ENCODE measurements at places on chromosomes 4 and X.

- no peak for DNase-seq
These were observed 2020.8 kb upstream of the ADGRL3 start for GRCh38 chr4:59179372-59179771.

- no peak for DNase-seq
These were observed 189.9 kb downstream of the NWD2 start for GRCh38 chr4:37434469-37434868.

- DNase-seq, result no peak
These were observed 8.7 kb downstream of the GAGE10 start for GRCh38 chrX:49312176-49312575.

GRCh38 chr4:7418131-7418943, 16.4 kb downstream of the PSAPL1 start:
- no peak for DNase-seq

DNA sequence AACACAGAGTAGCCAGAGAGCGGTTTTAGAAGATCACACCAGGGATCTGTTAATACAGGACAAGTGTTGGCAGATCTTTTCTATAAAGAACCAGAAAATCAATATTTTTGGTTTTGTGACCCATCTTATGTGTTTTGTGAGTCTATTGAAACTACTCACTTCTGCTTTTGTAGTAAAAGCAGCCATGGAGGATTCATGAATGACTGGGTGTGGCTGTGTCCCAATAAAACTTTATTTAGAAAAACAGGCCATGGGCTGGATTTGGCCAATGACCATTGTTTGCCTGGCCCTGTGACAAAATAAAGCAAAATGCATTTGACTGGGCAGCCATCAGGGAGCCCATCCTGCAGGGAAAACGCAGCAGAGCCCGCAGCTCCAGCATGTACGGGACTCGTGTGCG, 99.9 kb upstream of the ADRA2C start:
- DNase-seq, result no peak

DNA sequence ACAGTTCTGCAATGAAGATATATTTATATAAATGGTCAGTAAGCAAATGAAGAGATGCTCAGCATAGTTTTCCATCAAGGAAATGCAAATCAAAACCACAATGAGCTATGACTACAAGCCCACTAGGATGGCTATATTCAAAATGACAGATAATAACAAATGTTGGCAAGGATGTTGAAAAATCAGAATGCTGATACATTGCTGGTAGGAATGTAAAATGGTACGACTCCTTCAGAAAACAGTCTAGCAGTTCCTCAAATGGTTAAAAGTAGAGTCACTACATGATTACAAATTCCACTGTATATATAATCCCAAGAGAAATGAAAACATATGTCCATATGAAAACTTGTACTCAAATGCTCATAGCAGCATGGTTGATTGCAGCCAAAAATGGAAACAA, 425.0 kb upstream of the ATOH1 start:
- no peak for DNase-seq

DNA sequence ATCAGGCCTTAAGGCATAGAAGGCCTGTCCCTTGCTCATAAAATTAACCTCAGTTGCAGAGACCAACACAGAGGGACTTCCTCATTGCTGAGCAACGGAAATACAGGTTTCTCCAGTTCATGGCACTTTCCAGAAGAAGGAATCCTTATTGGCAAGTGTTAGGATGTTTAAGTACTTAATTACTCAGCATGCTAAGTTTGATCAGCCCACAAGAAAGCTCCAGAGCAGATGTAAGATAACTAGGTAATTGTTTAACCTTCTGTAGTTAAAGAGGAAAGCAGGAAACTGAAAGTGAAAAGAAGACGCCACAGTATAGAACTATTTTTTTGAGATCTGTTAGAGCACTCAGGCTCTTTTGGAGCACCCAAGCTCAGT, 33.5 kb downstream of the SMS start:
- no peak for DNase-seq

GRCh38 chrX:154991039-154991438, 31.5 kb downstream of the F8 start:
- DNase-seq, result no peak

DNA sequence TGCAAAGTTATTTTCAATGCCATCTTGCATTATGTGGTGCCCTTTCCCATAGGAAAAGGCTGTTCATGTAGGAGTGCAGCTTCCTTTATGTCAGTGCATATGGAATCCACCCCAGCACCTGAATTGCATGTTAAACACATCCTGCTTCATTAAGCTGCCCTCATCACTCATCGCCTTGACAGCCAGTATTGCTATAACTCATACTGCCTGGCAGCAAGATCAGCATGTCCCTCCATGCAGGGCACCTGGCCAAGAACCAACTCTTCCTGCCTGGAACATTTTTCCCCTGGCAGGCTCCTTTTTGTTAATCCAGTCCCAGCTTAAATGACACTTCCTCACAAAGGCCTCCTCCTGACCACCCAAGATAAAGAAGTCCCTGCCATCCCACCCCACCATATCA, 23.5 kb upstream of the CA5B start:
- peak; percentile 2 for DNase-seq

DNA sequence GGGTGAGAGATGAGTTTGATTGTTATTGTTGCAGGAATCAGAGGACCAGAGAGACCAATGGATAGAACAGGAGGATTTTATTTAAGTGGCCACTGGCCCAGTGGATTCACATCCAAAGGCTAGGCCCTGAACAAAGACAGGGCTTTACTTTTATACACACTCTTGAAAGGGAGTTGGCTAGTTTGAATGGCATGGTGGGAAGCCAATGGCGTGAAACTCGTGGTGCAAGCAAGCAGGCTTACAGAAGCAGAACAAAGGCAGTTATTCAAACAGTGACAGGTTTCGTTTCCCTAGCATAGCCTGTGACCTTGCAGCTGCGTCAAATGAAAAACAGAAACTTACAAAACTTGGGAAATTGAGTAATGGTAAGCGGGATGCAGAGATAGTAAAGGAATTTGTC, 110.2 kb upstream of the PRDX4 start:
- DNase-seq, result no peak

GRCh38 chr4:58042176-58042575, 932.0 kb upstream of the IGFBP7 start:
- DNase-seq, result no peak

DNA sequence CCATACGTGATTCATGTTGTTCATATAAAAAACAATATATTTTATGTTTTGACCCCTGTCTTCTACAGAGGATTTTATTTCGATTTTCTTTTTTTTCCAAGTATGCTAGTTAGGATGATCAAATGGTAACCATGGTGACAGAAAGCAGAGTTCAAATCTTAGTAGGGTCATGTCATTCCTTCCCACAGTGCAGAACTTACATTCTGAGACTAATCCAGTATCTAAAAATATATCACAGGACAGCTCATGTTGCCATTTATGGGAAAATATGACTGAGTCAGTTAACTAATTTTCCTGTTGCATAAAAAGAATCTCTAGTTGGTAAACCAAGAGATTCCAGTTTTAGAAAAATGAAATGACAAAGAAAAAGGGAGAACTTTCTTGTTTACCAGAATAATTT, 209.5 kb downstream of the PARM1 start:
- DNase-seq, result no peak

- no peak for DNase-seq
These were observed 6.7 kb upstream of the CD38 start for GRCh38 chr4:15771216-15772058.
